ENCODE measurements at places on chromosomes 11 and 22. TPM values are rescaled to one million over a fixed set of nuclear protein-coding genes. Genes with fewer than 3 reads are reported as not detected.

DNA sequence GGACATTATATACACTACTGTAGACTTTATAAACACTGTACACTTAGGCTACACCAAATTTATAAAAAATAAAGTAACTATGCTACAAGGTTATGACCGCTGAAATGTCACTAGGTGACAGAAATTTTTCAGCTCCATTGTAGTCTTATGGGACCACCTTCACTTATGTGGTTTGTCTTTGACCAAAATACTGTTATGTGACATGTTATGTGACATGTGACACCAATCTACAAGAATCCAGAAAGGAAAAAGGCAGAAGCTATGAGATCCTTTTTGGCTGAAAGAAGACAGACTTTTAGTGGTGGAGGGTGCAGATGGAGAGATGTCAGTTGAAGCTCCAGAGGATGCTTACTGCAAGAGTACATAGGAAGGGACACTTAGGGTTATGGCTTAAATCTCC, 1378.4 kb upstream of the TENM4 start:
- DNase-seq: no peak

GRCh38 chr22:22941831-22942510, 54.4 kb downstream of the IGLL5 start:
- DNase-seq: no peak

The TRIM34 gene
- 5.8 TPM for total RNA-seq

The PPP2R5B gene
- total RNA-seq: 19.2 TPM
